CD4-positive, alpha-beta T cell treated with Interleukin-10 for 1 hour (primary cell): ENCODE measurements at places on chromosomes 4 and X.

DNA sequence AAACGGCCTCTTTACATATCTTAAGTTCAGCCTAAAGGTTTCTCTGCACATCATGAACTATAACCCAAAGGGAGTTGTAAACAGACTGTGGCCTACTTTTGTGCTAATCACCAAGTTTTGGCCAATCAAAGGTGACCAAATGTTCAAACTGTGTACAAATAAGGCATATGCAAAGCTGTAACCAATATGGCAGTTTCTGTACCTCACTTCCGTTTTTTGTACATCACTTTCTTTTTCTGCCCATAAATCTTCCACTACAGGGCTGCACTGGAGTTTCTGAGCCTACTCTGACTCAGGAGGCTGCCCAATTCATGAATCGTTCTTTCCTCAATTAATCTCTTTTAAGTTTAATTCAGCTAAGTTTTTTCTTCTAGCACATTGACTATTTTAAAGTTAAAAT lies 318.7 kb downstream of the SLC7A11 start:
- DNase-seq: no peak

DNA sequence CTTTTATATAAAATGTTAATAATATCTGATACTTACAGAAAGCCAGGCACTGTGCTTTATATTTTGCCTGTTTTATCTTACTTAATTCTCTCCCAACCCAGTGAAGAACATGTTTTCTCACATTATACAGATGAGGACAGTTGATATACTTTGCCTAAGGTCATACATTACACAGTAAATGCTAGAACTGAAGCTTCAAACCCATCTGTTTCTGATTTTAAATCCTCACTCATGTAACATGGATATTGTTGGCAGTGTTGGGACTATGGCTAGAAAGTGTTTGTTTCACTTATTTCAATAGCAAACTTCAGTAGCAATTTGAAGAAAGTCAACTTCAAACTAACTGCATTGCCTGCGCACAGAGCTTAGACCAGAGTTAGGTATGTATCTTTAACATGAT lies 57.4 kb downstream of the RAPGEF2 start:
- DNase-seq: no peak

DNA sequence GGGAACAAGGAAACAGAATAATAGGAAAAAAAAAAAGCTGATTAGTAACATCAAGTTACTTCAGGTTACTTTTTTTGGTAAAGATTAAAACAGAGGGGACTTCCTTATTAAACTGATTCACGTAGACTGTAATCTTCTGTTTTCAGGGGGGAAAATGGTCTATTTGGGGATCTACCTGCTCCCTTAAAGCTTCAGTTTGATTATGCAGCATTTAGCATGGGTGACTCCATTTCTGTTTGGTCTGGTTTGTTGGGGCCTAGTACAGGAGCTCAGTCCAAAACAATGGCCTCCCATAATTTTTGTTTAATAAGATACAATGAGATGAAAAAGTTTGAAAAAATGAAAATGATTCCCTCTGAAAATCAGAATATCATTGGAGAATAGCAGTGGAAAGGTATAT lies 34.6 kb downstream of the TEC start:
- DNase-seq: no peak

GRCh38 chr4:101357751-101358150 lies 10.4 kb upstream of the PPP3CA start:
- DNase-seq: no peak

GRCh38 chrX:119399772-119400101 lies 601 bp downstream of the SLC25A43 start:
- DNase-seq: no peak

DNA sequence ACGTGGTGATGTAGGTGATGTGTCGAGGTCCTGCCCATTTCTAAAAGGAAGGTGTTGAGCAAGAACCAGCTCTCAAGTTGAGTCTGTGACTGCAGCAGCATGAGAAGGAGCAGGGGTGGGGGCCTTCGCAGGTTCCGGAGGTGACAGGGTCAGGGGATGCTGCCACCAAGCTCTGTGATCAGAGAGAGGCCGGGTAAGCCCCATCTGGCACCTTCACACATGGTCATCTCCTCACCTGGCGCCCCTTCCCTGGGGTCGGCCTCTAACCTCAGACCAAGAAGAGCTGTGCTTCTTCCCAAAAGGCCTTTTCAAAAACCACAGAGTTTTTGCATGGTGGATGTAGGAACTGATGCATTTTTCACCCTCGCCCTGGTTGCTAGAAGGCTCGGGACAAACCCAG lies 137.6 kb downstream of the CPZ start:
- no peak for DNase-seq
